ENCODE measurements at places on chromosomes 12 and 14.

- H3K27ac ChIP-seq = no peak overlapping the region
- no peak for DNase-seq
- H3K36me3 ChIP-seq = no peaks in the 10 kb centered on the region
- no peak overlapping the region for H3K4me3 ChIP-seq
- H3K4me1 ChIP-seq = peaks cover 4% of the 10 kb centered on the region
These were observed 94.6 kb downstream of the TMEM30B start for GRCh38 chr14:61186341-61187195.

GRCh38 chr12:49298160-49298559 is 3.2 kb downstream of the PRPH start:
- no peak for DNase-seq
- no peaks in the 10 kb centered on the region for H3K36me3 ChIP-seq
- H3K4me1 ChIP-seq = peaks cover 26% of the 10 kb centered on the region
- H3K27me3 ChIP-seq = peaks cover 46% of the 10 kb centered on the region

- peak overlapping the region; percentile 95 for H3K27ac ChIP-seq
- peak; percentile 41 for DNase-seq
- peak overlapping the region; percentile 97 for H3K4me3 ChIP-seq
- H3K36me3 ChIP-seq = peaks cover 31% of the 10 kb centered on the region
- peaks cover 49% of the 10 kb centered on the region for H3K4me1 ChIP-seq
These were observed 598 bp downstream of the HIF1A start for GRCh38 chr14:61695695-61696527.

DNA sequence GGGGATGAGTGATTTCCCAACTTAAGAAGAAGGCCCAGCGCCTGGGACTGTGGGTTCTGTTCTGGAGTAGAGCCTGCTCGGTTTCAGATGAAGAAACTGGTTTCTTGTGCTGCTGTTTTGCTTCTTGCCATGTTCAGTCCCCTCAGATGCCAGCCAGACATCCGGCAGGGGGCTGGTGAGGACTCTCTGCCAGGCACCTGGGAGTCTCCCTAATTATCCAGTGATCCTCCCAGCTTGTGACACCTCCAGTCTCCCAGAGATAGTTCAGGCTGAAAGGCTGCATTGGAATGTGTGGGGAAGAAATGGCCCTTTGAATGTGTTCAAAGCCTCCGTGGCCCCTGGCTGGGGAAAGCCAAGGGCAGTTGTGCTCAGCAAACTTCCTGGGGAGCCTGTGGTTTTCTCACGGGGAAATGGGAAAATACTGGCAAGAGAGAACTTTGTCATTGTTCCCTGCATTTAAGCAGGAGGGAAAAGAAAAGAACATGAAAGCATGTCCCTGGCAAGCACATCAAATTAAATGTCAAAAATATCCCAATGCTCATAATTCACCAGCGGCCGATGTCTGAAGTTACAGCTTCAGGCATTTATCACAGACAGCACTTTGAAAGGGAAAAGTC is 8.5 kb upstream of the SERPINA12 start:
- no peaks in the 10 kb centered on the region for H3K27me3 ChIP-seq
- H3K4me3 ChIP-seq = no peak overlapping the region
- H3K27ac ChIP-seq = no peak overlapping the region
- H3K36me3 ChIP-seq = no peaks in the 10 kb centered on the region

- no peaks in the 10 kb centered on the region for H3K4me1 ChIP-seq
- no peaks in the 10 kb centered on the region for H3K36me3 ChIP-seq
- no peak overlapping the region for H3K4me3 ChIP-seq
- no peak overlapping the region for H3K27ac ChIP-seq
- no peaks in the 10 kb centered on the region for H3K27me3 ChIP-seq
These were observed 42.5 kb downstream of the TPH2 start for GRCh38 chr12:71981149-71981548.

- H3K27me3 ChIP-seq = peaks cover 14% of the 10 kb centered on the region
- no peak overlapping the region for H3K4me3 ChIP-seq
- DNase-seq = no peak
These were observed 87.2 kb downstream of the SCN8A start for GRCh38 chr12:51678086-51678724.

- no peaks in the 10 kb centered on the region for H3K4me1 ChIP-seq
- DNase-seq = no peak
- H3K4me3 ChIP-seq = no peak overlapping the region
These were observed 39.4 kb upstream of the BMP4 start for GRCh38 chr14:53996041-53996440.

DNA sequence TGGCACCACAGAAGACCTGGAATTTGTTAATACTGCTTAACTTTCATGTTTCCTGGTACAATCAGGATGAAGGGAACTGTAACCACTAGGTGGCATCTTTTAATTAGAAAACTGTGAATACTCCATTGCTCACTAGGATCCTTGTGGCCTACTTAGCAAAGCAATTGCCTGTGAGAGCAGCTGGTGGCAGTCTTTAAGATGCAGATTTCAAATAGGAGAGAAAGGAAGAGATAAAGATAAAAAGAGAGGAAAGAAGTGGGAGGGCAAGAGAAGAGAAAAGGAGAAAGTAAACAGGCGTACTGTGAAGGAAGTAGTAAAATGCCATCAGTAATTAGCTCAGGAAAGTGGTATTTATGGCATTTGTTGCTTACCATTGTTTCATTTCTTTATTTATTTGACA is 114.5 kb downstream of the RAD51B start:
- DNase-seq = no peak
- no peaks in the 10 kb centered on the region for H3K27me3 ChIP-seq
- H3K36me3 ChIP-seq = peaks cover 5% of the 10 kb centered on the region

GRCh38 chr12:62967701-62968100 is 32.8 kb upstream of the PPM1H start:
- no peak overlapping the region for H3K4me3 ChIP-seq
- no peaks in the 10 kb centered on the region for H3K4me1 ChIP-seq
- no peaks in the 10 kb centered on the region for H3K27me3 ChIP-seq

- peak; percentile 64 for DNase-seq
- H3K27me3 ChIP-seq = peaks cover 5% of the 10 kb centered on the region
- peak within 1 kb of the TSS; percentile 97 for H3K4me3 ChIP-seq
- peaks cover 72% of the 10 kb centered on the region for H3K4me1 ChIP-seq
- H3K27ac ChIP-seq = peak within 1 kb of the TSS; percentile 92
These were observed at the start of gene BCAT1 for GRCh38 chr12:24948757-24949722. TSS of gene BCAT1 (minus strand) at chr12:24949101. CDS start at chr12:24948932, 169 bp downstream.

- no peak for DNase-seq
- no peaks in the 10 kb centered on the region for H3K27me3 ChIP-seq
- H3K4me3 ChIP-seq = no peak overlapping the region
- H3K27ac ChIP-seq = no peak overlapping the region
- H3K4me1 ChIP-seq = peaks cover 15% of the 10 kb centered on the region
These were observed 42.8 kb upstream of the CORO1C start for GRCh38 chr12:108773798-108774788.

DNA sequence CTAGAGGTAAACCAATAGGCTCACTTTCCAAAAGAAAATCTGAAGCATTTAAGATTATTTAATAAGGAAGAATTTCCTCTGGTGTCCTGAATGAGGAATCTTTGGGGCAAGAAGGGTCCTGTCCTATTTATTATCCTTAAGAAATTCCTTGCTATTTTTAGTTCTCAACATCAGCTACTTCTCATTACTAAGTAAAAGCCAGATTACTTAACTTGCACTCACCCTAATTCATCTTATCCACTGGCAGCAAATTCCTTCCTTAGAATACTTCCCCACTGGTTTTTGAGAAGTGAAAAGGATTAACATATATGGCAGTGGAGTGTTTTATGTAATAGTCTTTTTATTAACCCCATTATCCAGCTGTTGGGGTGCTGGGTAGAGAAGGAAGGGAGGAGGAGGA is 767.7 kb downstream of the DIO2 start:
- no peak overlapping the region for H3K4me3 ChIP-seq
- no peaks in the 10 kb centered on the region for H3K4me1 ChIP-seq
- no peak overlapping the region for H3K27ac ChIP-seq
- no peaks in the 10 kb centered on the region for H3K27me3 ChIP-seq
- no peaks in the 10 kb centered on the region for H3K36me3 ChIP-seq

DNA sequence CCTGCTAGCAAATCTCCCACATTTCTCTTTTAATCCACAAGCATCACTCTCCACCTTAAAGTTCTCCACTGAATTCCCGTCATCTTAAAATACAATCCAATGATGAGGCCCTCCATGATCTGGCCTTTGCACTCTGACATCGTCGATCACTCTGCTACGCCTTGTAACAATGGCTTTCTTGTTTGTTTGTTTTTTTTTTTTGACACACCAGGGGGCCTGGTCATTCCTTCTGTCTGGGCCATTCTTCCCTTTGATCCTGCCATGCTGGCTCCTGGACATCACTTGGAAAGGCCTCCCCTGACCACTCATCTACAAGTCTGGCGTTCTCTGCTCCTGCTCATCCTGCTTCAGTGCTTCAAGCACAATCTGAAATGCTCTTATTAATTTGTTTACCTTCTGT is 233.5 kb downstream of the PPM1H start:
- H3K4me1 ChIP-seq = no peaks in the 10 kb centered on the region
- no peak overlapping the region for H3K27ac ChIP-seq
- peaks cover 3% of the 10 kb centered on the region for H3K27me3 ChIP-seq
- no peaks in the 10 kb centered on the region for H3K36me3 ChIP-seq
- no peak for DNase-seq
- H3K4me3 ChIP-seq = no peak overlapping the region

DNA sequence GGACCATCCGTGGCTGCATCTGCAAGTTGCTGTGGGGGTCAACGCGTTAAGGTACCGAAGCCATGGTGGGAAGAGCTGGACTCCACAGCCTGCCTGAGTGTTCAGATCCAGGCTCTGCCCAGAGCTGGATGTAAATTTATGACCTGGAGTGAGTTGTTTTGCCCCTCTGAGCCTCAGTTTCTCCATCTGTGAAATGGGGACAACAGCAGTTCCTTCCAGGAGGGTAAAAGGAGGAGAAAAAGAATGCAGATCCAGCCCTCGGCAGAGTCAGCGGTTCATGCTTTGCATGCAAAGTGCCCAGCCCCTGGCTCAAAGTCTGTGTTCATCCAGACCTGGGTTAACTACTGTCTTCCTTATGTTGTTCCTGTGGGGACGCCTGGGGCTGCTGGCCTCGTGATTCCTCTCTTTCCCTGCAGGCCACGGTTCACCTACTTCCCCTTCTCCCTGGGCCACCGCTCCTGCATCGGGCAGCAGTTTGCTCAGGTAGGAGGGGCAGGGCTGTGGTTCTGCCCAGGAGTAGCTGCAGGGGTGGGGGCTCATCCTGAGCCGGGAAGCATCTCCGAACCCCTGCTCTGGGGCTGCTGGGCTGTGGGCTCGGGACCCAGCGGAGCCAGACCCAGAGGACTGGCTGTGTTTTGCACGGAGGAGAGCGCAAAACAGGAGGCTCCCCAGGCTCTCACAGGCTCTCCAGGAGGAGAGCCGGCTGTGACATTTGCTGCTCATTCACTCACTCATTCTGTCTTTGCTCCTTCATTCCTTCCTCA is 41.9 kb downstream of the CYP46A1 start:
- peak; percentile 6 for DNase-seq
- no peak overlapping the region for H3K27ac ChIP-seq
- peaks cover 2% of the 10 kb centered on the region for H3K4me1 ChIP-seq
- peaks cover 33% of the 10 kb centered on the region for H3K27me3 ChIP-seq

DNA sequence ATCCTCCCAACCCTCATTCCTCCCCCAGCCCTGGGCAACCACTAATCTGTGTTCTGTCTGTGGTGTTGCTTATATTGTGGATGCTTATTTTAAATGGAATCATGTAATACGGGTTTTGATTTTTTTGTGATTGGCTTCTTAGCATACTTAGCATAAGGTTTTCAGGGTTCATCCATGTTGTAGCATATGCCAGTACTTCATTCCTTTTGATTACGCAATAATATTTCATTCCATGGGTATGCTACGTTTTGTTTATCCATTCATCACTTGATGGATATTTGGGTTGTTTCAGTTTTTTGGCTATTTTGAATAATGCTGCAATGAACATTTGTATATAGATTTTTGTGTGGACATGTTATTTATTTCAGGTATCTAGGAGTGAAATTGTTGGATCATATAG is 82.9 kb downstream of the TSPAN9 start:
- peaks cover 19% of the 10 kb centered on the region for H3K27me3 ChIP-seq
- H3K36me3 ChIP-seq = no peaks in the 10 kb centered on the region
- no peaks in the 10 kb centered on the region for H3K4me1 ChIP-seq
- DNase-seq = no peak

DNA sequence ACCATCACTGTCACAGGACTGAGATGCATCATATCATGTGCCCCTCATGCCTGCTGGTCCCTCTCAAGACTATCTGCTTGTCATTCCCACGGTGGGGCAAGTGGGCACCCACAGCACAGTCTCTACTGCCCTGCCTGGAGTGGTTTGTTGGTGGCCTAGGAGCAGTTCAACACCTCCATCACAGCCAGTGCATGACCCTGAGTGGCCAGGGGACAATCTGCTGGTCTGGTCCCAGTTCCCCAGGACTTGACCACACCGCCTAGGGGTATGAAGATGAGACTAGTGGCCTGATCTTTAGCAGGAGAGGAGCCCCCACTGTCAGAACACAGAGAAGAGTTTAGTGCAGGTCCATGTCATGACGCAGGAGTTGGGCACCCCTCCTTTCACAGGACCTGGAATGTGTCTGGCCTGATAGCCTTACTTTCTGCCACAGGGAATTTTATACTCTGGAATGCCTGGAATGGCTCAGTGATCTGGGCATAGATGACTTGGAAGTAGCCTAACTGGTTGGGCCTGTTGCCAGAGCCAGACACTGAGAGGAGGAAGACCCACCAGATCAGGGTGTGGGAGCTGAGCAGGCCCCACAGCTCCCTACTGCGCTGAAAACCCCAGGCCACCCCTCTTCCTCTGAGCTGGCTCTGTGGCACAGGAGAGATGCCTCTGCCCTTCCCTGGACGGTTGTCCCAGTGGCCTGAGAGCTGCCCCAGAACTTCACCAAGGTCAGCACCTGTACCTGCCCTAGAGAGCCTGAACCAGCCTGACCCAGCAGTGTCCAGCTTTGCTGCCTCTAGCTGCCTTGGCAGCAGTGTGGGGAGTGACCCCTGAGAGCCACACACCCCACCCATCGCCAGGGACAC is 83.3 kb downstream of the PUS7L start:
- no peak for DNase-seq
- no peak overlapping the region for H3K4me3 ChIP-seq
- H3K27me3 ChIP-seq = peaks cover 20% of the 10 kb centered on the region

- H3K36me3 ChIP-seq = peaks cover 6% of the 10 kb centered on the region
- H3K27ac ChIP-seq = peak overlapping the region; percentile 91
- H3K4me1 ChIP-seq = peaks cover 81% of the 10 kb centered on the region
- peak overlapping the region; percentile 69 for H3K4me3 ChIP-seq
These were observed 14.5 kb upstream of the SLC38A2 start for GRCh38 chr12:46386877-46387629.
